ENCODE measurements at places on chromosomes 5 and 9.

- DNase-seq: peak; percentile 17
These were observed 91.1 kb upstream of the RNF180 start for GRCh38 chr5:64074533-64074932.

DNA sequence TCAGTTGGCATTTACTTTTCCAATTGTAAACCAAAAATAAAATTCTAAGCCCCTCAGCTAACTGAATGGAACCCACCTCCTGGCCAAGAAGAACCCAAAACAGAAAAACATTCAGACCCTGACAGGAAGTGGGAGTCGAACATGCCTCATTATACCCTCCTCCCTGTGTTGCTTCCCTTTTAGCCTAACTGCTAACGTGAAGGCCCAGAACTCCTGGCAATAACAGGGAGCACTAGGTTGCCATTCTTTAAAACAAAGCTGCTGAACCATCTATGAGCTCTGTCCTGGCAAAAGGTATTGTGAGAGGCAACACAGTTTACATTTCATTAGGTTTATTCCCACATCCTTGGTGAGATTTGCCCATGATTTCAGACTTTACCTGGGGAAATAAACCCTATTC lies 481.4 kb downstream of the CHSY3 start:
- no peak for DNase-seq

DNA sequence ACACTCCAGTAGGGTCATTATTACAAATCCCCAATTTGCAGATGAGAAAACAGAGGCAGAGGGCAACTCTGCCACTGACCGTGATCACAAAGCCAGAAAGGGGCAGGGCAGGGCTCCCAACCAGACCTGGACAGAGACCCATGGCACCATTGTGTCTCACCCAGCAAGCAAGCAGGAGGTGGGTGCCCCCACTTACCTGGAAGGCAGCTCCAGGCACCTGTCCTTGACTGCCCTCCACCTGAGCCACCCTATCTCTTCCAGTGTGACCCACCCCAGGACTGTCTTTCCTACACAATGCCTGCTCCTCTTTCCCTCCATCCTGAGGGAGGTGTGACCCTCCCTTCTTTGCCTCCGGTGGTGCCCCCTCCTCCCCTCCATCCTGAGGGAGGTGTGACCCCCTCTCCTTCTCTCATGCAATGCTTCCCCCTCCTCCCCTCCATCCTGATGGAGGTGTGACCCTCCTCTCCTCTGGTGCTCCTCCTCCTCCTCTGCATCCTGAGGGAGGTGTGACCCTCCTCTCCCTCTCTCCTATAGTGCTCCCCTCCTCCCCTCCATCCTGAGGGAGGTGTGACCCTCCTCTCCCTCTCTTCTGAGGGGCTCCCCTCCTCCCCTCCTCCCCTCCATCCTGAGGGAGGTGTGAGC lies 198.0 kb downstream of the MED10 start:
- DNase-seq: no peak

DNA sequence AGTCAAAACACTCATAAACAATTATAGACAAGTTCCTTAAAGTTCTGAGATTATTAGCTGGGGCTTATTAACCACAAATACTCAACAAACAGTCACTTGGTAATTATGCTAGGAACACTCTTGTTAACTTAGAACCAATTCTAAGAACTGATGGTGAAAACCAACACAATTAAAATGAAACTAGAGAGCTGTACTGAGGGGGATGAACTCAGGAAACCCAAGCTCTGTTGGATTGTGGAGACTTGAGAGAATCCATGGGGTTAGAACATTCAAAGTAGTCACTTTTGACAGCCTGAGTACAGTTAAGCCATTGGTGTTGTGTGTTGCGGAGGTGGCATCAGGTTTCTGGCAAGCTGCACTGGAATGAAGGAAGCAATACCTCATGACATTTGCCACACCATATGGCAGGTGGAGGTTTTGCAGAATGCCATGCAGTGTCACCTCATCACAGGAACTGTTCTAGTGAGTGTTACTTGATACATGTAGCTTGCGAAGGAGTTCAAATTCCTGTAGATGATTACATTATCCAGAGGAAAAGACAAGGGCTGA lies 480.9 kb upstream of the CD180 start:
- DNase-seq: no peak

GRCh38 chr5:96468956-96469355 lies 35.9 kb upstream of the PCSK1 start:
- no peak for DNase-seq

DNA sequence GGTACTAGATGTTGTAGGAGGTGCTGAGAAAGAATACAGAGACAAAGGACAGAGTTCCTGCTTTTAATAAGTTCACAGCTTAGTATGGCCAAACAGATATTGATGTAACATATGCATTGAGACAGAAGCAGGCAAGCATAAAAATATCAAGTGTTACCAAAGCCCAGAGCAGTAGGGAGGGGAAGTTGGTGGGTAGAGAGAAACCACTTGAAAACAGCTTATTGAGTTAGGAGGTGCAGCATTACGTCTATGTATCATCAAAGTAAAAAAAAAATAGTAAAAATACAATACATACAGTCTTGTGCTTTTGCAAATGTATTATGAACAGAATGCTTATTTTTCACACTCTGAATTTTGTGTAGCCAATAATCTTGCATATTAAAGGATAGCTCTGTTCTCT lies 441.8 kb upstream of the SGCD start:
- DNase-seq: no peak

DNA sequence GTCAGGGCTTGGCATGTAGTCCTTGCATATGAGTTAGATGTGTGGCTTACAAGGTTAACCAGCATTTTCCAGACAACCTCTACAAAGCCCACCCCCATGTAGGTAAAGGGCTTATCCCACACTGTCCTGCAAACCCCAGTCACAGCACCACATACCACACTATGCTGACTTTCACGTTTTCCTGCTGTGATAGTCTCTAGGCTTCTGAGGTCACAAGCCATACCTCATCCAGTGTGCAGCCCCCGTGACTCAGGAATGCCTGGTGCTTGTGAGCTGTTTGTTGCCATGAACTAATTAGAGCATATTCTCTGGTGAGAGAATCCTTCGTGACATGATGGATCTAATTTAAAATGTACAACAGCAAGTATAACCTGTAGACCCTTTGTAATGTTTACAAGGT lies 50.8 kb downstream of the ERAP1 start:
- DNase-seq: no peak

DNA sequence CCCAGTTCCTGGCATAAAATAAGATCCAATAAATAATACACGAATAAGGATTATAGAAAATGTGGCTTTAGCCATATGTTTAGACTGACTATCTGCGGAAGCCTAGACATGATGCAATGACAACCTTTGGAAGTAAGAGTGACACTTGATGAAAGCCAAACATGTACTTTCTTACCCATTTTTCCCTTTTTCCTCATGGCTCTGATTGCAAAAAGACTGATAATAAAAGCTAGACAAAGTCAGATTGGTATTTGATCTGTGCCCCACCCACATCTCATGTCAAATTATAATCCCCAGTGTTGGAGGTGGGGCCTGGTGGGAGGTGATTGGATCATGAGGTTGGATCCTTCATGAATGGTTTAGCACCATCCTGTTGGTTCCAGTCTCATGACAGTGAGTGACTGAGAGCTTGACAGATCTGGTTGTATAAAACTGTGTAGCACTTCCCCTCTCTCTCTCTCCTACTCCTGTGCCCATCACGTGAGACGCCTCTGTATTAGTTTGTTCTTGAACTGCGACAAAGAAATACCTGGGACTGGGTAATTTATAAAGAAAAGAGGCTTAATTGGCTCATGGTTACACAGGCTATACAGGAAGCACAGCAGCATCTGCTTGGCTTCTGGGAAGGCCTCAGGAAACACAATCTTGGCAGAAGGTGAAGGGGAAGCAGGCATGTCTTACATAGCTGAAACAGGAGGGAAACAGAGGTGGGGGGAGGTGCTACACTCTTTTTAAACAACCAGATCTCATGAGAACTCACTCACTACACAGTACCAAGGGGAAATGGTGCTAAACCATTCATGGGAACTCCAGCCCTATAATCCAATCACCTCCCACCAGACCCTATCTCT lies 243.4 kb upstream of the PIK3R1 start:
- no peak for DNase-seq

DNA sequence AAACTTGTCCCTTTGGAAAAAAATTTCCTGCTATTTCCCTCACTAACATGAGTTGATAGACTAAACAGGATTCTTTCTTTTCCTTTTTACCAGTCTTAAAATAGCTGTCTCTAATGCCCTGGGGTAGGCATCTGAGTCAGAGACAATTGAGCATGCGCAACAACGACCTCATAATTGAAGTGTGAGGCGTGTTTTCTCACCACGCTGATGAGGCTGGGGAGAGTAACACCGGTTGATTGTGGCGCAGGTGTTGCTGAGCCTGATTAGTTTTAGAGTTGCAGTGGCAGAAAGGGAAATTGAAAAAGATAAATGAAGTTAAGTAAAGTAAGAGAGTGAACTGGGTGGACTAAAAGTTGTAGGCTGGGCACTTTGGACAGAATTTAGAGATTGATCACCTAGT lies 213.7 kb downstream of the TLR4 start:
- no peak for DNase-seq

Measured in GM12891 (cell line).